ENCODE measurements at places on chromosomes 7 and 10. TPM values are rescaled to one million over a fixed set of nuclear protein-coding genes. Genes with fewer than 3 reads are reported as not detected.

DNA sequence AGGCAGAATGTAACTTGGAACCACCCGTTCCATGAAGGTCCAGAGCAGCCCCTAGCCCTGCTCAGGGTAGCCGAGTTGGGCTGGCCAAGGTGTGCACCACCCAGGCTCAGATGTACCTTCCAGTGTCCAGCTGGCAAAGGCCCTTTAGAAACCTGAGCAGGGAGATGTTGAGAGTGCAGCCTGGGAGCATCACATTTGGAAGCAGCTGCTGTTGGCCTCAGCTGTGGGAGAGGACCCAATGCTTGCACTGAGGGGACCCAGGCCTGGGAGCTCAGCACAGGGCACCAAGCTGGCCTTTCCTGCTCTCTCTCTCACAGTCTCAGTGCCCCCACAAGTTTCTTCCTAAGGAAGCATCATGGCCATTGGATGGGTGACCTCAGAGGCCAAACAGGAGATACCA is 33.5 kb downstream of the ANXA8 start:
- DNase-seq, result no peak

CYP26C1 gene
- total RNA-seq, result not detected

FAM241B gene
- total RNA-seq, result 4.1 TPM

ANKRD2 gene
- total RNA-seq, result not detected

GRCh38 chr7:116500078-116500853 is 728 bp downstream of the CAV2 start:
- DNase-seq, result peak; percentile 73

HSPA12A gene
- 3.4 TPM for total RNA-seq

DNA sequence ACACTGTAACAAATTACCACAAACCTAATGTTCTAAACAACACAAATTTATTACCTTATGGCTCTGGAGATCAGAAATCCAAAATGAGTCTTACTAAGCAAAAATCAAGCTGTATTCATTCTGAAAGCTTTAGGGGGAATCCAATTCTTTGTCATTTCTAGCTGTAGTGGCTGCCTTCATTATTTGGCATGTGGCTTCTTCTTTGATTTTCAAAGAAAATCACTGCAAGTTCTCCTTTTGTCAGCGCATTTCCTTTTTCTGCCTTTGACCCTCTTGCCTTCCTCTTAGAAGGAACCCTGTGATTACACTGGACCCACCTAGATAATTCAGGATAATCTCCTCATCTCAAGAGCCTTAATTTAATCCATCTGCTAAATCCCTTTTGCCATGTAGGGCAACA is 36.9 kb downstream of the ZPBP start:
- DNase-seq, result no peak

DNA sequence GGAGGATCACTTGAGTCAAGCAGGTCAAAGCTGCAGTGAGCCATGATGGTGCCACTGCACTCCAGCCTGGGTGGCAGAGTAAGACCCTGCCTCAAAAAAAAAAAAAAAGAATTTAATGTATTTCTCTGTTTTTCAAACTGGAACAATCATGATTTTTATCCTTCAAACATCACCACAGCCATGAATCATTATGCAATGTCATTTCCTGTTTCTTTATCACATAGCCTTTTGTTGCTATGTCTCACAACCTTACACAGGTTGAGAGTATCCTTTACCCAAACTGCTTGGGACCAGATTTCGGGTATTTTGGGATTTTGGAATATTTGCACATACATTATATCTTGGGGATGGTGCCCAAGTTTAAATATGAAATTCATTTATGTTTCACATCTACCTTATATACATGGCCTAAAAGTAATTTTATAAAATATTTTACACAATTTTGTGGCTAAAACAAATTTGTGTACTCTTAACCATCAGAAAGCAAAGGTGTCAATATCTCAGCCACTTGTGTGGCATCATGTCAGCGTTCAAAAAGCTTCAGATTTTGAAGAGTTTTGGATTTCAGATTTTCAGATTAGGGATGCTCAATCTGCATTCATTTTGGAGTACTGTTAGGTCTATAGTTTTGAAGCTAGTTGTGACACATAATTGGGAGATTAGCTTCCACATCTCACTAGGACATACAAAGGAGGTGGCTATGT is 8.2 kb downstream of the NT5C3A start:
- DNase-seq, result peak; percentile 69

GRCh38 chr10:6052247-6053221 is 9.6 kb downstream of the IL2RA start:
- DNase-seq, result no peak

DNA sequence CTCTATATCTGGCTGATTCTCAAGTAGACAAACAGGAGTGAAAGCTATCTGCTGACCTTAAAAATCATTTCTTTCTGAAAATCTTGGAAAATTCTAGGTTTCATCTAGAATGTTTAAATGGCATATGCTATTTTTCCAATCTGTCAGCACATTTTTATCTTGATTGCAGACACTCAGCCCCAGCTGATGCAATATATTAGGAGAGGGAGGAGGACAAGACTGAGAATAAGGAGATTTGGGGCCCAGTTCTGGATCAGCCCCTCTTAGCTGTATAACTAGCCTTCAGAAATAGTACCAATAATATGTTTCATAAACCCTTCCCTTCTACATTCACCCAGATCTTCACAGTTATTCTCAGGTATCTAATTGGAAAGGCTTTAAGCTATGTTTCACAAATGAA is 131.2 kb downstream of the HDAC9 start:
- no peak for DNase-seq

OR6B1 gene
- total RNA-seq, result not detected

GRCh38 chr10:1152386-1153250 is 96.4 kb downstream of the WDR37 start:
- no peak for DNase-seq

DNA sequence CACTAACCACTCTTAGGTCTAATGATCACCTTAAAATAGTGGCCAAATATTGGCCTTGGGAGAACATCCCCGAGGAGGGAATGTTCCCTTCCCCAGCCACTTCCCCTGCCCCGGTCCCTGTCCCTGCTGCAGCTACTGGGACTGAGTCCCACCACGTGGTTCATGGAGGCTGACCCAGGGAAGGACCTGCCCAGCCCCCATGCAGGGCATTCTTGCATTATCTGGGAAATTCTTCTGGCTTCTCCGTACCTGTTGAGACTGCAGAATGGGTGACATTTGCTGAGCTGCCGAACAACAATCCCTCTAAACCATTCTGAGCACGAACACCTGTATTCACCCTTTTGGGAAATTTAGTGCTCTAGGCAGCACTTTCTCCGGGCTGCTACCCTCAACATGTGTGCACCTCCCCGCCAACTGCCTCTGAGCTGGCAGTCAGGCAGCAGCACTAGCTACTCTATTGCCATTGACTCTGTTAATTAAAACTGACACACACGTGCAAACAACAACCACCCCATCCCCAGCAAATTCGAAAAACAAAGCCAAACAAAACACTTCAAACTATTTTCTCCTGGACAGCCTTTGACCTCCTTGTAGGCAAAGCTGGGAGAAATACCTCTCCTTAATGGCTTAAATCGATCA is 567.4 kb upstream of the MKI67 start:
- DNase-seq, result no peak

DNA sequence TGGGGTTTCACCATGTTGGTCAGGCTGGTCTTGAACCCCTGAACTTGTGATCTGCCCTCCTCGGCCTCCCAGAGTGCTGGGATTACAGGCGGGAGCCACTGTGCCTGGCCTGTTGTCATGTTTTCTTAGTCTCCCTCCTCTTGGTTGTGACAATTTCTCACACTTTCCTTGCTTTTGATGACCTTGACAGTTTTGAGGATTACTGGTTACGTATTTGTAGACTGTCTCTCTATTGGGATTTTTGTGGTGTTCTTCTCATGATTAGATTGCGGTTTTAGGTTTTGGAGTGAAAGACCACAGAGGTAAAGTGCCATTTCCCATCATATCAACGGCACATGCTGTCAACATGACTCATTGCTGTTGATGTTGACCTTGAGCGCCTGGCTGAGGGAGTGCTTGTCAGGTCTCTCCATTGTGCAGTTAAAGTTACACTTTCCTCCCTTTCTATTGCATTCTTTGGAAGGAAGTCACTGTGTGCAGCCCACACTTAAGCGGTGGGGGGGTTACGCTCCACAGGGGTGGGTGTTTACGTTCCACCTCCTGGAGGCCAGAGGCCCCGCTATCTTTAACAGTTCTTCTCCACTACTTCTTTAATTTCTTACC is 10.8 kb downstream of the NEURL1 start:
- peak; percentile 99 for DNase-seq

- DNase-seq, result no peak
Observed at GRCh38 chr7:139767561-139767982, 10.2 kb downstream of the HIPK2 start.

- peak; percentile 20 for DNase-seq
Observed at GRCh38 chr7:96591900-96592676, 117.6 kb downstream of the SEM1 start.

RAMP3 gene
- not detected for total RNA-seq

OR13A1 gene
- total RNA-seq, result not detected

CC2D2B gene
- not detected for total RNA-seq

- no peak for DNase-seq
Observed at GRCh38 chr10:133277993-133278576, 1.4 kb upstream of the ADAM8 start.

HPSE2 gene
- total RNA-seq, result not detected

GRCh38 chr7:151706277-151707104 is 170.4 kb downstream of the PRKAG2 start:
- no peak for DNase-seq

DNA sequence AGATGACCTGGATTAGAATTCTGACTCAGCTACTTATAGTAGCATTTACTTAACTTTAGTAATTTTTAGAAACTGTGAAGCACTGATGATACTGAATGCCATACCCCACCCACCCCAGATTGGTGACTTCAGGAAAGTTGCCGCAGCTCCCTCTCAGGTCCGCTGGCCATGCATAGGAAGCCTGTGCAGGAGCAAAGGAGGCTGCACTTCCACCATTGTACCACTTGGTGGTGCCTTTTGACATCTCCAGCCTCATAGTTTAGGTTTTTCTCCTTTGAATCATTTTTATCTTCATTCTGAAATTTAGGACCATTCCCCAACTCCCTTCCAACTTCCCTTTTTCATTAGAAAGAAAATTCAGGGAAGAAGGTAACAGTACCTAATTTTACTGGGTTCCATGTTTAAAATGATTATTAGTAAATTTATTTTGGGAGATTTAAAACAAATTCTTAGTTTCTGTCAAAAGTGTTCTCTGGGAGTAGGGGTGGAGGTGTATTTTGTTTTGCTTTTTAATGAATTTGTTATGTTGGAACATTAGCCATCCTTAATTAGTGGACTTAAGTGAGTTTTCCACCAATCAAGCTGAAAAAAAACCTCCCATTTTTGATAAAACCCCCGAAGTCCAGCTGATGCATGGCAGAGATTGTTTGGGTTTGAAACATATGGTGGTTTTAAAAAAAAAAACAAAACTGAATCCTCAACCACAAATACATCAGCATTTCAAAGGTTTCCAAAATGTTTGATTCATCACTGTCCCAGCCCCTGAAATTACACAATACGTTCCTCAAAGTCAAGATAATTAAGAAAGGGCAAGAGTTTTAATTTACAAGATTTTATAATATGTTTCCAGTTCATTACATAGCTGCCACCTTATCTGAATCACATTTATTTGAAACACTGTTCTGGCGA is 109.6 kb downstream of the WNT2 start:
- DNase-seq, result peak; percentile 65

ACSM6 gene
- not detected for total RNA-seq

- DNase-seq, result no peak
Observed at GRCh38 chr10:11595395-11595692, 16.1 kb downstream of the USP6NL start.

DNA sequence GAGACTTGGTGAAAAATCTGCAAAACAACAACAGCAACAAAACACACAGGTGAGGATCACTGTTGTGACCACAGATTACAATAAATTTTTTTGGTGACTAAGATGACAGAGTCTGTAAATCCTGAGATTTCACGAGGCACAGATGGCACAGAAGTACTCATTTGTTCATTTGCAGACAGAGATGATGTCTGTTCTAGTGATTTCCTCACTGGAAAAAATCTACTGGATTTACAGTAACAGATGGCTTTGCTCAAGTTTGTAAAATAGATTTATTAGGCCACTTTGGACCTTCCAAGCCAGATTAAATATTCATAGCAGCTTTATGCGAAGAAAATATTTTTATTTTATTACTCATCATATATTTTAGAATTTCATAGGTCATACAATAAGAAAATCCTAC is 113.5 kb upstream of the IL6 start:
- no peak for DNase-seq

DNA sequence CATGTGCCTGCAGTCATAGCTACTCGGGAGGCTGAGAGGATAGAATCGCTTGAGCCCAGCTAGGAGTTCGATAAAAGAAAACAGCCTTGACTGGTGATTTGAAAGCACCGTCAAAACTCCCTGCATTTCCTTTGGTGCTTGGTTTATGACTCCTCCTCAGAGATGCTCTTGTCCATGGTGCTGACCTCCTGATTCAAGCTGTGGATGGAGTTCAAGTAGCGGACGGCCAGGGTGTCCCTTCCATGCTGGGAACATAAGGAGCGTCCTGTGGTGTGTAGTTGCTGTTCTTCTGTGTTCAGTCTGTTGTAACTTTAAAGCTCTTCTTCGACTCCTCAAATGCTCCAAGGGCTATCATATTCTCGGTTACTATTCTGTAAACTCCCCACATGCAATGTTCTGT is 382.5 kb upstream of the KIAA1217 start:
- peak; percentile 9 for DNase-seq

Data from HT1080 (cell line).